ENCODE measurements at places on chromosomes 11 and 22.

DNA sequence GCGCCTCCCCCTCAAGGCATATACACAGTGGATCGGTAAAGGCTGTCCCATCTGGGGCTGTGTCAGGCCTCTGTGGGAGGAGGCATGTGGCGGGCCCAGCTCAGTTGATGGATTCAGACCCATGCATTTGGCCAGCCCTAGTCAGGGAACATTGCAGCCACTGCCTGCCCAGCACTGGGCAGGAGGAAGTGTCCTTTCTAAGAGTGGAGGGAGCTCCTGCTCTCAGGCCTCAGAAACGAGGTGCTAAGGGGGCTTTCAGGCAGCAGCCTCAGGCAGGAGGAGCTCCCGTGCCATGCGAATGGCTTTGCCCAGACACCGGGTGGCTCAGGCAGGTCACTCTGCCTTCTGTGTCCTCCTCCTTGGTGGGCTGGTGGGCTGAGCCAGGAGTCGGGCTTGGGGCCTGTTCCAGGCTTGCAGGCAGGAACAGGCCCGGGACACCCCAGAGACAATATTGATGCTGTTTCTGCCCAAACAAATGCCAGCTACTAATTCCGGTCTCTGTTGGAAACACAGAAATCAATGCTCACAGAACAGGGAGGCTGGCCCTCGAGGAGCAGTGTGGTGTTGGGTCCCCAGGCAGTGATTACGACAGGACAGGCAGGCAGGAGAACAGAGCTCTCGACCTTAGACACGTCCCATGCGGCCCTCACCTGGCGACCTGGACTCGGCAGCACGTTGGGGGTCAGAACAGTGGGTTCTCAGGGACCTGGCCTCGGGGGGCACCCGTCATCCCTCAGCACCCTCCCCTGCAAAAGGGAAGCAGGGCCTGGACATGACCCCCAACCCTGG is 42.3 kb upstream of the CCDC188 start:
- DNase-seq = no peak

DNA sequence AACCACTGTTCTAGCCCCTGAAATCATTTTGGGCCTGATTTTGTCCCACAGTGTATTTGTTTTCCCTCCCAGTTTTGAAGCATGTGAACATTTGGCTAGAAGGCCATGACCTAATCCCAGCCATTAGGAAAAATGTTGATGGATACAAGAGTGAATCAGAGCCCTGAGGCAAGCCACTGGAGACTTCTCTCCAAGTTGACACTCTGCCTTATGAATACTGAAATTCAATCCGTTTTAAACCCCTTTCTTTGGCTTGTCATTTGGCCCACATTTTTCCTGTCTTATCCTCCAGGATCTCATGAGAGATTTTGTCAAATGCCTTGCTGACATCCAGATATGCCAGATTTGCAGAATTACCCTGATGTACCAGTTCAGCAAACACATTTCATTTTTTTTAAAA is 158.8 kb downstream of the FAT3 start:
- DNase-seq = peak; percentile 6

GRCh38 chr11:42526426-42526825 is 785.4 kb upstream of the API5 start:
- DNase-seq = no peak

- DNase-seq = no peak
Observed at GRCh38 chr11:2453436-2453835, 8.6 kb downstream of the KCNQ1 start.

- DNase-seq = no peak
Observed at GRCh38 chr11:24246715-24247114, 250.1 kb upstream of the LUZP2 start.

- DNase-seq = no peak
Observed at GRCh38 chr11:104525416-104525815, 361.5 kb upstream of the PDGFD start.

GRCh38 chr11:10866893-10867331 is 9.1 kb upstream of the ZBED5 start:
- no peak for DNase-seq

- DNase-seq = no peak
Observed at GRCh38 chr11:6333095-6333494, 12.8 kb upstream of the CAVIN3 start.

DNA sequence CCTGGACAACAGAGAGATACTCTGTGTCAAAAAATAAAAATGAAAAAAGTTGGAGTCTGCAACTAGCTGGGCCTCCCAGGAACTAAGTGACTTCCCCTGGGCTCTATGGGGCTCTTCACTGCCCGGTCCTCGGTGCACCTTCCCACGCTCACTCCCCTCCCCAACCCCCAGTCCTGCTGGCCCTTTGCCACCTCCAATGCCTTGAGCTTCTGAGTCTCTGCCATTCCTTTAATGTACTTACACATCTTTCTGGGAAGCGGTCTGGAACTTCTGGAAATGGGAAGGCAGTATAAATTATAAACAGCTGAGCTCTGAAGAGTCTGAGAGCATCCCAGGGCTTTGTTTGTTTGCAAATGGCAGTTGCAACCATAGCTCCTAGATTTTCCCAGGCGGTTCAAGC is 5.9 kb upstream of the BATF2 start:
- DNase-seq = no peak

DNA sequence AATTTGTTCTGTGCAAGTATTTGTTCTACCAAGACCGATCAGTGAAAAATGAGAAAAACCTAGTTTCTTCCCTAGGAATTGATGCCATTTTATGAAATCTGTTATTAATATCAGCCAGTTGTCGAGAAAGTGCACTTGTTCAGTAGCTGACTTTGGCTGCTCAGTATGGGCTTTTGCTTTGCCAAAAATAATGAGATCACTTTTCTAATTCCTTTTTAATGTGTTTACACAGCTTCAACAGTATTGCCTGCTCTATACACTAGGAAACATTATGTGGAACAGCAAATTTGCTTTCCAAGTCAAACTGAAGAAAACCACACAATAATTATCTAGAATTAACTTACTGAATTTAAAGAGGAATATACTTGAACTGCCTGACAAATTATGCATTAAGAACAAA is 34.4 kb downstream of the SCUBE2 start:
- no peak for DNase-seq

GRCh38 chr11:11432621-11433319 is 79.7 kb upstream of the CSNK2A3 start:
- no peak for DNase-seq

DNA sequence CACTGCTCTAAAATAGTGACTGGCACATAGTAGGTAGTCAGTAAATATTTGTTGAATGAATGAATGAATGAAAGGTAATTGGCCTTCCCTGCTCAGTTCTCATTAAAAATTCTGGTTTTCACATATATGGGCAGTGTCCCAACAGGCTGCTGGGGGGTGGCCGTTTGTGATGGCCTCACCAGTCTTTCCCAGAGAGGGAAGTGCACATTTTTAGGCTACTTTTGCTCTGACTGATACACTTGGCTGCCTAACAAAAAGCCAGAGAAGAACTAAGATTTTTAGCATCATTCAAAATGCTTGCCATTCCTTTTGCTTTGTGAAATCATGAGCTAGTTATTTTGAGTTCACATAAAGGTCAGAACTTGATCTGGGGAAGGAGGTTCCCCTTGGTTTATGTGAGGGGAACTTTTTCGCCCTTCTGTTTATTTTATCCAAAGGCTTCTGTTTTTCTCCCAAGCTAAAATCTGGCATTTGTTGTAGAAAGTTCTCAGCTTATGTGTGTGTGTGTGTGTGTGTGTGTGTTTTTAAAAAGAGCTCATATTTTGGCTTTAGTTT is 83.1 kb downstream of the PTPRJ start:
- peak; percentile 88 for DNase-seq

- no peak for DNase-seq
Observed at GRCh38 chr22:36872084-36872483, 11.3 kb downstream of the NCF4 start.

GRCh38 chr11:112719736-112720525 is 241.3 kb upstream of the NCAM1 start:
- DNase-seq = no peak

DNA sequence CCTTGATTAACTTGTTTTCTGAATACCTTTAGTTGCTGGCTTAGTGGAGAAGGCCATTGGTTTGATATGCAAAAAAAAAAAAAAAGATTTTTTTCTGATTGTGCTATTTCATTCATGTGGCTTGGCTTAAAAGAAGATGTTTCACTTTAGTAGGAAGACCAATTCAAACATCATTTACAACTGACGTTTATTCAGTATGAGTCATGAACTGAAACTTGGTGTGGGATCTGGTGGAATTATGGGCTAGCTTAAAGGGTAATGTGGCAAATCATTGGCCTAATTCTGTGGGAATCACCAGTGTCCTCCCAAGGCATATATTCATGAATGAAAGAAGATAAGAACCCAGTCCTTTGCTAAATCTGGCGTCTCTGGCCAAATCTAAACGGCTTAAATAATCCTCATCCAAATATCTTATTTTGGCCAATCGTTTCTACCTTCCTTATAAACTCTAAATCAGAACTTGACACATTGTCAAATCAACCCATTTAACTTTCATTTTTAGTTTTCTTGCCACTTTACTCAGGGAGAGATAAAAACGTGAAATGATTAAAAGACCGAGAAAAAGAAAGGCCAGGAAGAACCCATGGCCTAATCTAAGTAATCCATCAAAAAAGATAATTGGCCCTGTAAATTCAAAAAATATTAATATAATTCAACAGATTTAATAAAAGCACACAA is 77.0 kb downstream of the DDIAS start:
- peak; percentile 63 for DNase-seq

DNA sequence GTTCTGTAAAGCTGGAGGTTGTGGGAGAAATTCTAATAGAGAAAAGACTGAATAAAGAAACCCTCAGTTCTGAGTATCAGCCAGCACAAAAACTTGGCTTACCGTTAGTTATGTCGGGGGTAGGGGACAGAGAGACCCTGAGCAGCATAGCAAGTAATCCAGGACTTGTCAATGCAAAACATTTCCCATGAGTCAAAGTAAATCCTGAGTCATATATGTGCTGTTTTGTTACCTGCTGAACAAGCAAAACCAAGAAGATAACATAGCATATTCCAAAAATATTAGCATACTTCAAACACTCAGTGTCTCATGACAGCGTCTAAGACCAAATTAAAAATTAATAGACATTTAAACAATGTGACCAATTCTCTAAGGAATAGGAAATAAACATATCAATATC is 75.1 kb upstream of the LUZP2 start:
- DNase-seq = no peak

Data from AG08396 (cell line).